ENCODE measurements at places on chromosomes 2 and 18.

GRCh38 chr2:106284255-106284654 lies 90.2 kb upstream of the UXS1 start:
- DNase-seq: no peak

GRCh38 chr2:64062840-64063239 lies 43.6 kb upstream of the VPS54 start:
- no peak for DNase-seq

DNA sequence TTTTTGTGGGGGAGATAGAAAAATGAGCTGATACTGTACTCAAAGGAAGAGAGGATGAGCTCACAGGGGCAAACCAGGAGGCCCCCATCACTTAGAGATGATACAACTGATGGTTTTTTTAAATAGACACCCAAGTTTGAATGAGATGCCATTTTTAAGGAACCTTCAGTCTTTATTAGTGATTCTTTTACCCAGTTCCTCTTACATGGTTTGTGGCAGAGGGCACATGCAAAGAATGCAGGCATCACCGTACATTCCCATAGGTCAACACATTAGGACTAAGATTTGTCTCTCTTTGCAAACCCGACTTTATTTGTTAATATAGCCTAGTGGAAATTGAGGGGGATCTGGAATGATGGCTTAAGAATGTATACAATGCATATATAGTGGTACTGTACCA lies 250.9 kb downstream of the ASXL3 start:
- no peak for DNase-seq

DNA sequence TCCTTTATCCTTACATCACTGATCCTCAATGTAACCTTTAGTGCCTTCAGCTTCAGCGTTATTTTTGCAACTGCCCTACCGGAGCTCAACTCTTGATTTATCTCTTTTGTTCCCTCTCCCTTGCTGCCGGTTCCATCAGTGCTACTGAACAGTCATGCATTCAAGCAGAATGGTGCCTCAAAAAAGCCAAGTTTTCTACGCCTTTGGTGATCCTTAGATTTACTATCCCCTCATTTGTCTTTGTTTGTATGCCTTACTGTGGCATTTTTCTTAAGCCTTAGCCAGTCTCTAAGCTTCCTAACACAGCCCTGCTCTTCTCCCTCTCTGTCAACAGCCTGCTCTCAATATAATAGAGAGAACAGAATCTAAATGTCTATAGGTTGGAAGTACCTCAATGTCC lies 847.7 kb downstream of the CPS1 start:
- DNase-seq: no peak

- DNase-seq: no peak
These were observed 473 bp downstream of the HJURP start for GRCh38 chr2:233853883-233854240.

DNA sequence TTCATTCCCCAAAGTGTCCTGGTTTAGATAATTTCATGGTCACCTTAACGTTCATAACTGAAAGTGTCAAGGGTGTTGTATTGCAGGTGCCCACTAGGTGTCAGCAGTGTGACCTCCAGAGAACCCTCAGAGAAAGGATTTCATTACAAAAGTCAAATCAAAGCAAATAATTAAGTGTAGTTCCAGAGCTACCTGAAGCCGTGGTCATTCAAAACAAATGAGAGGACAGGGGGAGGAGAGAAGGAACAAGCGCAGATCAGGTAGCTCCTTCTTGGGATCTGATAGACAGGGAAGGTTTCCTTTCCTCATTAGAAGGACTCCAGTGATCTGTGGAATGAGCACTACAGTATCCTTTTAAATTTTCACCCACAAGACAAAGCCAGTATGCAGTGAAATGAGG lies at the start of gene SLC9A4:
TSS of gene SLC9A4 (plus strand) at position 207 of the 400 bp plus-strand sequence. CDS start 534 bp downstream, outside the sequence.
- peak; percentile 59 for DNase-seq

DNA sequence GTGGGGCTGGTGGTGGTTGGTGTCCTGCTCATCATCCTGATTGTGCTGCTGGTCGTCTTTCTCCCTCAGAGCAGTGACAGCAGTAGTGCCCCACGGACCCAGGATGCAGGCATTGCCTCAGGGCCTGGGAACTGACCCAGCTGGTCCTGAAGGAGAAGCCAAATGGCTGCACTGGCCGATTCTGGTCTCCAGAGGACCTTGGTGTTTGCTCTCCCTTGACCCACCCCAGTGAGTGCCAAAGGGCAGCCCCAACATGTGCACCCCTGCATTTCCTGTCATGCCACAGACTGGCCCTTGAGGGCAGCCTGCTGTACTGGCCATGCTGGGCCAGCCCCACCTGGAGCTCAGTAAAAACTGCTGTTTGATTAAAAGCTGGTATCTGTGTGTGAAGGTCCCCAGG lies 2.5 kb upstream of the RNF181 start:
- DNase-seq: no peak

- DNase-seq: no peak
These were observed 157.1 kb upstream of the SCN7A start for GRCh38 chr2:166651080-166651675.

GRCh38 chr2:84865181-84865783 lies 15.6 kb downstream of the TRABD2A start:
- no peak for DNase-seq

DNA sequence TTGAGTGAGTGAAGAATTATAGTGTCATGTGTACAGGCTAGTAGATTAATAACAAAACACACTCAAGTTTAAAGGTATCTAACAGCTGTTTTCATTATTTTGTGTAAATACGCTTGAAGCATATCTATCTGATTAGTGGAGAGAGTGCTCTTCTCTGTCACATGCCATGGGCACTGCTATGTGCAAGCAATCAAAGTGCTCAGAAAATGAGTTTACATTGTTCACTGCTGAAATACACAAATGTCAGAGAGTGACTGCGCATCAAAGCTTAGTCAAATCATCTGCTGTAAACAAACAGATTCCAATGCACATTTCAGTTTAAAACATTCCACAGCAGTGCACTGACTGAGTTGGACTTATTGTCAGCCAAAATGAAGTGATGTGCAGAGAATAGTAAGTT lies 423.4 kb downstream of the ZEB2 start:
- no peak for DNase-seq

GRCh38 chr18:63187791-63188460 lies 131.6 kb downstream of the BCL2 start:
- DNase-seq: no peak

DNA sequence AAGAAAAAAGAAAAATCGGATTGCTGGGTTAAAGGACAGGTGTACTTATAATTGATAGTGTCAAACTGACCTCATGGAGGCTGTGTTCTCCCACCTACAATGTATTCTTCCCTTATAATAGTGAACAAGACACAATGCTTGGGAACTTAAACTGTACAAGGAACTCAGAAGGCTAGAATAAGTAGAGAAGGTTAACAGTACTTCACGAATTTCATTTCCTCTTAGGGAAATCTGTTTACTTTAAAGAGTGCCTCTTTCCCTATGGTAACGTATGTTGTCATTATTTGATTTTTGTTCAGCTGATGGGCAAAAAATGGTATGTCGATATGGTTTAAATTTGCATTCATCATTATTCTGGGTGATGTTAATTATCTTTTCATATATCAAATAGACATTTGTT lies 9.2 kb upstream of the HK2 start:
- no peak for DNase-seq

DNA sequence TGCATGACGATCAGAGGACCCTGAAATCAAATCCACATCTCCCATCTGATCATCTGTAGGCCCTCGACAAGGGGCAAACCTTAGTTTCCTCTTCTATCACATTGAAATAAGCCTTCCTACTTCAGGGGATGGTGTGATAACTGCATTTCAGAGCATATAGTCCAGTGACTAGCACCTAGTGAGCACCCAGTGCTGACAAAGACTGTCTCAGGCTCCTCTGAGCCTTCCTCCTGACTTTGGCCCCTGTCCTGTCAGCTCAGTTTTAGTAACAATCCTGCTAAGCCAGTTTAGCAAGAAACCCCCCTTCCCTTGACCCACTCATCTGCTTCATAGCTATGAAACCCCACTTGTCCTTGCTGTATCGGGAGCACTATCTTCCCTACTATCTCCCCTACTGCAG lies 304.0 kb downstream of the ALK start:
- DNase-seq: no peak

GRCh38 chr2:118244686-118245085 lies 156.4 kb downstream of the INSIG2 start:
- no peak for DNase-seq

- DNase-seq: no peak
These were observed 479 bp downstream of the SCN9A start for GRCh38 chr2:166375195-166375735.

- DNase-seq: no peak
These were observed 49.4 kb downstream of the NBAS start for GRCh38 chr2:15511686-15512085.

GRCh38 chr2:124049136-124049535 lies 24.0 kb downstream of the CNTNAP5 start:
- DNase-seq: no peak

DNA sequence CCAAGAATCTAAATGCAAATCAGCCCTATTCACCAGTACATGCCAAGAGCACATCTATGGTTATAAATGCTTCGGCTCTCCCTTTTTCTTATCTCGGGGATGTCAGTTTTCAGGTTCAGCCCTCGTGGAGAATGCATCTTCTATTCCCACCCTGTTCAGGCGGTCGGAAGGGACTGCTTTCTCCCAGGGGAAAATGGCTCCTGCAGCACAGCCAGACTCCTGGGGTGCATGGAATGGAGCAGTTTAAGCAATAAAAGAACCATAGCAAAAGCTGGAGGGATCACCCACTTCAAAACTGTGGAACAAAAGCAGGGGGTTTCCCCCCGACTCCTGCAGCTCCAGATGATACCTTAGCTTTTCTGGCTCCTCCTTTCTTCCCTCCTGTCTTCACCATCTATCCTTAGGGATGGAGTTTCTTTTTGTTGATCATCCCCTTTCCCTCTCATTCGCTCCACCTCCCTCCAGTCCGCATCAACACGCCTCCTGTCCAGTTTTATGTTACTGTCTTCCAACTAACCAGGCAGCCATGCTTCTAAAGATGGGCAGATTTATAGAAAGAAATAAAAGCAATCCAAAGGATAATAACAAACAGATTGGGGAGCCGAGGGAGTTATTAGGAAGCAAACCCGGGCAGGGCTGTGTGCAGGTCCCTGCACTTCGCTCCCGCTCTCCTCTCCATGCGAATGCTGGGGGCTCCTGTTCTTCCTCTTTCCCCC lies 356.2 kb upstream of the SMIM21 start:
- no peak for DNase-seq

GRCh38 chr2:236178890-236179235 lies 10.7 kb upstream of the GBX2 start:
- DNase-seq: no peak

DNA sequence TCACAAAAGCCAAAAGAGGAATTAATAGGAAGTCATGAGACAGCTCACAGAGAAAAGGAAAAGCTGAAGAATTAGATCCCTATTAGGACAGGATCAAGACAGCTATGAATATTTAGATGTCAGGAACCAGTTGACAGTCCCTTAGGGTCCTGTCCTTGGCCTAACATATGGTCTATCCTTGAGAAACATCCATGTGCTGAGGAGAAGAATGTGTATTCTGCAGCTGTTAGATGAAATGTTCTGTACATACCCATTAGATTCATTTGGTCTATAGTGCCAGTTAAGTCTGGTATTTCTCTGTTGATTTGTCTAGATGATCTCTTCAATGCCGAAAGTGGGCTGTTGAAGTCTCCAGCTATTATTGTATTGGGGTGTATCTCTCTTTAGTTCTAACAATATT lies 37.6 kb upstream of the SLC40A1 start:
- no peak for DNase-seq

- no peak for DNase-seq
These were observed 104.0 kb upstream of the PARD3B start for GRCh38 chr2:204441316-204441715.

GRCh38 chr2:27799646-27800010 lies 28.1 kb downstream of the MRPL33 start:
- no peak for DNase-seq

- DNase-seq: no peak
These were observed 87.4 kb upstream of the SLC14A2 start for GRCh38 chr18:45527891-45528290.

DNA sequence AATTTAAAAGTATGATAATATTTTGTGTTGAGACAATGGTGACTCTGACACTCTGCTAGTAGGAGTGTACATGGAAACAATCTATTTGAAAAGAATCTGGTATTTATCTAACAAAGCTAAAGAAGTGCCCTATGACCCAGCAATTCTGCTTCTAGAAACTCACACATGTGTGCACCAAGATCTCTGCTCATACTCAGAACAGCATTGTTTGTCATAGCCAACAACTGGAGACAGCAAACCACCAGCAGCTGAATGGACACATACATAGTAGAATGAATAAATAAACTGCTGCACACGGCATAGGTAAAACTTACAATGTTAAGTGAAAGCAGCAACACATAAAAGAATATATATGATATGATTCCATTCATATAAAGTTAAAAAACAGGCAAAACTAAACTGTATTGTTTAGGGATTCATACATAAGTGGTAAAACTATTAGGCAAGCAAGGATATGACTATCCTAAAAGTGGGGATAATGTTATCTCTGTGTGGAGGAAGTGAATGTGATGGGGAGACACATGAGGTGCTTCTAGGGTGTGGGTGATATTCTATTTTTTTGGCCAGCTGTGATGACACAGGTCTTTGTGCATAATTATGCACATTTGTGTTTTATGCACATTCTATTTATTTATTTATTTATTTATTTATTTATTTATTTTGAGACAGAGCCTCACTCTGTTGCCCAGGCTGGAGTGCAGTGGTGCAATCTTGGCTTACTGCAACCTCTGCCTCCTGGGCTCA lies 71.1 kb downstream of the RFTN2 start:
- DNase-seq: no peak

DNA sequence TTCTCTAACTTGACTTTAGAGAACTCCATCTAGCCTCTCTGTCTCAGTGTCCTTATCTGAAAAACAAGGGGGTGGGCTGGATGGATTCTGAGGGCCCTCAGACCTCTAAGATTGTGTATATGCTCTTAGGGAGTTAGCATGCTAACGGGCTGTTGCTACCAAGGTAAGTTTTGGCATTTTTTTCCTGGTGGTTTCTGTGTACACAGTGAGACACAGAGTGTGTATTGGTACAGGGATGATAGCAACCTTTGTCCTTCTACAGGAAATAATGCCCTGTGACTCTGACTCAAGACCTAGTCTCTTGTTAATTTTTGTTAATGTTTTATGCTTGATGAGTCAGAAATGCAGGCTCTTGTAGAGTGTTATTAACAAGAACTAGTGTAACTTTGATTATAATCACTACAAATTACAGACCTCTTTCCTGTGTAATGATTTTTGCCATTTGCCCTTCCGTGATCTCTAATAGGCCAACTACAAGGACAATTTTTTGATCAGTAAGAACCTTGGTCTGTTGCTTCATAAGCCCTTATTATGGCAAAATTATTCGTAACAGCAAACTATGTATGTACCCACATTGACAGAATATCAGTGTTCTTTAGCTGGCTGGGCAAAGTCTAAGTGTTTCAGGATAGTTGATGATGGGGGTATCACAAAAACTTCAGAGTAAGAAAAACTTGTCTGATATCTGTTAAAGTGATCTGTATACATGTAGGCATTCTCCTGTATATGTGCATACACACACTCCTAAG lies 89.7 kb downstream of the SPTBN1 start:
- DNase-seq: no peak

DNA sequence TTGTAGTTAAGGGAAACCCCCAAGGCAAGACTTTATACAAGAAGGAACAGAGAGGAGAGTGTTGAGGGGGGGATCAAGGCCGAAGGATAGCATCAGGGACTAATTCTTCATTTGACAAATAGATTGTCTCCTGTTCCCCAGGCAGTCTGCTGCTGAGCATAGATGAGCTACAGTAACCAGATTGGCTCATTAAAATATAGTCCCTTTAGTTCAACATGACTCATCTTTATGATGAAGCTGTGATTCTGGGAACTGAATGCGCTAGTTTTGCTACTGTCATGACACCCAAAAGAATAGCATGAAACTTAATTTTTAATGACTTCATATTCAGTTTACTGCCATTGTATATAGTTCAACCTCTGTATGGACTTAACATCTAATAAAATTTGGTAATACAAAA lies 35.5 kb downstream of the TMEFF2 start:
- DNase-seq: no peak

Measured in ureter (tissue), 1 donor.